ENCODE measurements at places on chromosomes 1 and 21. TPM values are rescaled to one million over a fixed set of nuclear protein-coding genes. Genes with fewer than 3 reads are reported as not detected.

The OR14K1 gene
- total RNA-seq = not detected

The RGS13 gene
- not detected for total RNA-seq

The OR2T2 gene
- total RNA-seq = not detected

The MMP23B gene
- 87.0 TPM for total RNA-seq

The VHLL gene
- not detected for total RNA-seq

The ORC1 gene
- total RNA-seq = not detected

The TUT4 gene
- total RNA-seq = 32.5 TPM

The LAMB3 gene
- 5.4 TPM for total RNA-seq

The CYP2J2 gene
- 176 TPM for total RNA-seq

The LAPTM5 gene
- total RNA-seq = 10.6 TPM

The ZBED6 gene
- total RNA-seq = 16.1 TPM

The LYST gene
- total RNA-seq = 10.5 TPM

The SLC2A5 gene
- total RNA-seq = 4.2 TPM

The CFHR4 gene
- total RNA-seq = not detected

The NID1 gene
- total RNA-seq = 54.0 TPM

The TMPRSS15 gene
- not detected for total RNA-seq

The UBASH3A gene
- not detected for total RNA-seq

The LGALS8 gene
- 90.5 TPM for total RNA-seq

The ZNF683 gene
- total RNA-seq = not detected

The UMODL1 gene
- total RNA-seq = not detected

The ZSCAN20 gene
- 7.1 TPM for total RNA-seq

The RAP1GAP gene
- total RNA-seq = 2.7 TPM

The SLAMF8 gene
- total RNA-seq = 24.4 TPM
